ENCODE measurements at places on chromosomes 16 and 17.

- no peak for DNase-seq
These were observed 5.1 kb downstream of the LDHD start for GRCh38 chr16:75111514-75111940.

DNA sequence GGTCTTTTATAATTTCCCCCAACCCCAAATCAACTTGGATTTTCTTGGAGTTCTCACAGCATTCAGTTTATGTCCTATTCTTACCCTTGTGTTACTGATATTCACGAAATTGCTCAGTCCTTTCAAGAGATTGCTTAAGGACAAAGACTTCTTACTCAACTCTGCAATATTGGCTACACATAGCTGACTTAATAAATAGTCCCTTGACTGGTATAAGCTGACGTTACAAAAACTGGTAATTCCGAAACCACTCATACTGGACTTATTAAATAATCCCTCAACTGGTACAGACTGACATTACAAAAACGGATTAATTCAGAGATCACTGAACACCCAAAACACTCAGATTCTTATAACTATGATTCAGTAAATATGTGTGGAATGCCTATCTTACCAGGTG is 860 bp downstream of the TIGD7 start:
- DNase-seq, result no peak

DNA sequence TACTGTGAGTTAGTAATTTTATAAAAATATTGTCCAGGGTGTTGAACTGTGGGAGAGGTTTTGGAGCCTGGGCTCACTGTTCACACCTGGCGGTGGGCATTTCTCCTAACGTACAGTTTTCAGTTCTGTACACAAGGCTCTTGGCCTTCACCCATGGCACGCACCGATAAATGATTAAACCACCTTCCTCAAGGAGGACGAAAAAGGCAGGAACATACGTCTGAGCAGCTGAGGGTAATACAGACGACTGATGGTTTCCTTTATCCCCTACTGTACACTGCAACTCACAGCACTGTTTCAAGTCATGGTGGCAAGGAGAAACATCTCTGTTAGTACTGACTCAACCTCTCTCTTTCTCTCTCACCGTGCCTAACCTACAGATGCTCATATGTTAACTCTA is 1.4 kb upstream of the ST6GALNAC1 start:
- no peak for DNase-seq

GRCh38 chr16:86212706-86213436 is 297.5 kb upstream of the FOXF1 start:
- no peak for DNase-seq

DNA sequence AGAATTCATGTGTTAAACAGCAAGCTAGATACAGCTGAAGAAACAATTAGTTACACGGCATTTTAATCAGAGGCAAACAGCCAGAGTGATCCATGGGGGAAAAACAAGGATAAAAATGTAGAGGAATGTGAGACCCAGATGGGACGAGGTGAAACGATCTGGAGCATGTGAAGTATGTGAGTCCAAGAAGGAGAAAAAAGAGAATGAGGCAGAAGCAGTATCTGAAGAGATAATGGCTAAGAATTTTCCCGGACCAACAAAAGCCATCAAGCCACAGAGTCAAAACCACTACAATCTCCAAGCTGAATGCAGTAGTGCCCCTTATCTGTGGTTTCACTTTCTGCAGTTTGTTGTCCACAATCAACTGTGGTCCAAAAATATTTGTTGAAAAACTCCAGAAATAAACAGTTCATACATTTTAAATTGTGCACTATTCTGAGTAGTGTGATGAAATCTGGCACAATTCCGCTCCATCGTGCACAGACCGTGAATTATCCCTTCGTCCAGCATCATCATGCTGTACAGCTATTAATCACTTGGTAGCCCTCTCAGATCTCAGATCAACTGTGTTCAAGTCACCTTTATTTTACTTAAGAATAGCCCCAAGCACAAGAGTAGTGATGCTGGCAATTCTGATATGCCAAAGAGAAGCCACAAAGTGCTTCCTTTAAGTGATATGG is 18.8 kb downstream of the MYH10 start:
- DNase-seq, result no peak

DNA sequence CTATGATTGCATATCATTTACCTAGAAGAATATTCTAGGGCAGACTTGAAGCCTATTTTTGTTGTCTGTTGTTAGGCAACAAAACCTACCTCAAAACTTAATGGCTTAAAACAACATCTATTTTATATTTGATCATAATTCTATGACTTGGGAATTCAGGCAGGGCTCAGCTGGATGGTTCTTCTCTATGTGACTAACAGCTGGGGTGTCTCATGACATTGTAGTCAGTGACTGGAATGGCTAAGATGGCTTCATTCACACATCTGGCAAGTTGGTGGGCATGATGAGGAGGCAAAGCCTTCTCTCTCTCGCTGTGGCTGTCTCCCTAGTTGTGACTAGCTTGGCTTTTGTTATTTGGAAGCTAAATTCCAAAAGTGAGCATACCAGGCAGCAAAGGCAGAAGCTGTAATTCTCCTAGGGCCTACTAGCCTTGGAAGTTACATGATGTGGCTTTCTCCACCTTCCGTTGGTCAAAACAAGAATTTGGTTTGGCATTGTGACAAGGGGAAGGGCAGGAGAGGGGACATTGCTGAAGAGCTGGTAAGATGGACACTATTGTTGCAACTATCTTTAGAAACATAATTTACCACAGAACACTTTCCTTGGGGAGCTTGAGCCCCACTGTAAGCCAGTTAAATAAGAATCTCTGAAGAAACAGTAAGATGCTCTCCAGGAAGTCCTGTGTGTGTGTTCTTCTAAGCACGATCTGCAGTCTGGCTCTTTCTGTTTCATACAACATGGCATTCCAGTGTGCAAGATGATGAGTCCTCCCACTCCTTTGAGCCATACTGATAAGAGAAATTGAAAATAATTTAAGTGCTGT is 39.4 kb downstream of the ZNRF1 start:
- no peak for DNase-seq

DNA sequence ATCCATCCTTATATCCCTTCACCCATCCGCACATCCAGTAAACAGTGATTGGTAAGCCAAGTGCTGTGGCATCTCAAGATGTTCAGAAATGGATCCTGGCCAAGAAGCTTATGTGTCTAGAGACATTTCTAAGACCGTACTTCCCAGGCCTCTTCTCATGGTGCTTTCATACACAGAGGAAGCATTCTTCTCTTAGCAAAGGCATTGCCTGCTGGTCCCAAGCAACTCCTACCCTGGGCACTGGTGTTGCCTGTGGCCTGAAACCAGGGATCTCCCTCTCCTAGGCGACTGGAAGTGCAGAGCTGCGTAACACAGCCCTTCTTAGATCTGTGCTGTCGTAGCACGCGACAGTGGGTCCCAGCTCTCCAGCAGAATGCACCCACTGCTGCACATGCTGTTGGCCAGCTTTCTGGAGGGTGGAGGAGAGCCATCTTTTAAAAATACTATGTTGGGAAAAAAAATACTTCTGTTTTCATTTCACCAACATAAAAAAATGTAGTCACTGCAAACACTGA is 182.9 kb downstream of the CCDC182 start:
- no peak for DNase-seq

GRCh38 chr17:28896491-28896883 is 1.0 kb downstream of the FLOT2 start:
- no peak for DNase-seq
